T-helper 2 cell (primary cell): ENCODE measurements at places on chromosomes 5 and 9.

GRCh38 chr9:33245341-33245740 is 5.4 kb downstream of the SPINK4 start:
- no peak for DNase-seq

DNA sequence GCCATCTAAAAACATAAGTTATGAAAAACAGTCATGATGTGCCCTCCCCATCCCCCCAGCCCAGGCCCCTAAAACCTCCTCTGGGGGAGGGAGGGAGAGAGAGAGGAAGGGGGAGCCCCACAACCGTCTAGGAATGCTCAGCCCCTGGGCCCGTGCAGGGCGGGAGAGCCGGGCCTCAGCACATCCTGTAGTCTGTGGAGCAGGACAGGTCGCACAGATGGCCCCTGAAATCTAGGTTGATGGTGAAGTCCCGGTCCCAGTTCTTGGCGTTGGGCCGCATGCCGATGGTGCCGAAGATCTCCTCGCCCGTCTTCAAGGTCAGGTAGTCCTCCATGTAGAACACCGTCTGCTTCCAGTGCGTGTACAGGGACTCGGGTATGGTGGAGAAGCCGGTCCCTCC is 38.1 kb downstream of the RAB24 start:
- DNase-seq, result no peak

GRCh38 chr5:134189031-134189430 is 12.3 kb upstream of the SKP1 start:
- no peak for DNase-seq

DNA sequence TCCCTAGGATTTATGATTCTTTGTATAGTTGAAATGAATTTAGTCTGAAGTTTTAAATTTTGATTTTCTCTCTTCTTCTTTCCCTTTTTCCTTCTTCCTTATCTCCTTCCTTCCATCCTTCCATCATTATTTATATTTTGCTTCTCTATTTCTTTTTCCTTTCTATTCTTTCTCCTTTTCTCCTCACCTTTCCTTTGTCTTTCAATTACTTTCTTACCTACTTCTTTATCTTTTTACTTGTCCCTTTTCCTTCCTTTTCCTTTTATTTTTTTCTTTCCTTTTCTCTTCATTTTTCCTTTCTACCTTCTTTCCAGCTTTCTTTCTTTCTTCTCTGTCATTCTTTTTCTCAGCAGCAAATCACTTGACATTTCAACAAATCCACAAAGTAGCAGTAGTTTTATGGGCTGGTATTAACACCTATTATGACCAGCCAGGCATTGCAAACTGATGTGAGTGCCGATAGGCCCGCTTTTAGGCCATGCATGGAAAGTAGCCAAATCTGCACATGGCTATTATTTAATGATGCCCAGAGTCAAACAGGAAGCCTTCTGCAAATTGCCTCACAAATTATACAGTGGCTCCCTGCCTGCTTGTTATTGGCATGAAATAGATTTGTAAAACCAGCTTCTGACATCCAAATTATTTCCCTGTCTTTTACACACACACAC is 37.1 kb upstream of the NR3C1 start:
- no peak for DNase-seq

GRCh38 chr5:136457390-136458013 is 92.2 kb upstream of the TRPC7 start:
- DNase-seq, result no peak

- DNase-seq, result no peak
Measured at GRCh38 chr5:131378721-131379541, 115.1 kb downstream of the CDC42SE2 start.

- DNase-seq, result no peak
Measured at GRCh38 chr9:82764061-82764668, 298.8 kb downstream of the RASEF start.

GRCh38 chr9:85199866-85200495 is 530.5 kb downstream of the NTRK2 start:
- no peak for DNase-seq

GRCh38 chr5:93163010-93163663 is 417.9 kb downstream of the NR2F1-AS1 start:
- DNase-seq, result no peak

DNA sequence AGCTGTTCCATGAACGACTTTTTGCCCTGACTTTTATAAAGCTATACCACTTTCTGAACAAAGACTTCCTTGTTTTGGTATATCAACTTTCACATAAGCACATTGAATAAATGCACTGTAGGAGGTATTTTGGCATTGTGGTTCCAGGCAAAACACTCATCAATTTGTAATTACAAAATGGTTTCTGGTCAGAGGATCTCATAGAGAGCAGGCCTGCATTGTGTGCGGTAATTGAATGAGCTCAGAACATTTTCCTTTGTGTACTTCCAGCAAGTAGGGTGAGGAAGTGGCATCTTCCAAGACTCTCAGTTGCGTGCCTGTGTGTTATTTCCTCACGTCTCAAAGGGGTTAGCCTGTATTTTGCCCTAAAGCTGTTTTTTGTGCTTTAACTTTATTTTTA is 89.2 kb downstream of the PDE6A start:
- DNase-seq, result no peak

- DNase-seq, result no peak
Measured at GRCh38 chr5:26579712-26580111, 458.7 kb downstream of the CDH9 start.

DNA sequence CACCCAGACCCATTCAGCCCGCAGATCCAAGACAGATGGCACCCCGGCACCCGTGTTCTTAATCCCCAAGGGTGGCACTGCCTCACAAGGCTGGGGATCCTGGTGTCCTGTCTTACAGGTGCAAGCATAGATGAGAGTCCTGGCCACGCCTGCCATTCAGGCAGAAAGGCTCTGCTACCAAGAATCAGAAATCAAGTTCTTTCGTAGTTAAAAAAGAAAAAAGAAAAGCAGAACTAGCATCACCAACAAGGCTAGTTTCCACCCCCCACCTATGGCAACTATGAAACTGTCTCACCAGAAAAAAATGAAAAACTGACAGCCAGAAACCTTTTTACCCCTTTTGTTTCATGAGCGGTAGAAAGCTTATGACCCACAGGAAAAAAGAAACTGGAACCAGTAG is 170.4 kb downstream of the SYK start:
- no peak for DNase-seq

GRCh38 chr9:109335121-109335520 is 14.3 kb upstream of the EPB41L4B start:
- no peak for DNase-seq

DNA sequence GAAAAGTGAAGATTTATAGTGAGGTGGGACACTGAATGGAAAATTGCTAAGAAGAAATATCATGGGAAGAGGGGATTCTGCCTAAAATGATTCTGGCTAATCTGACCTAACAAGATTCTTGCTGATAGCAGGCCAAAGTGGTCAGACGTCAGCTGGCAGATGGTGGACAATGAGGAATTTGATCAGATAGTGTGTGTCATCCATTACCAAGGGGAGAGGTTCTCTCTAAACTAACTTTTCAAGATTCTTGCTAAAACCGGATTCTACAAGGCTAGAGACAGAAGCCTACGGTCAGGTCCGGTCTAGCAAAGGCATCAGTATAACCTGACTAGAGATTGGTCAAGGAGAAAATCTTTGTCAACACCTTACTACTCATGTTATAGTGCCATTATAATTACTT is 306.0 kb downstream of the ZNF608 start:
- no peak for DNase-seq

GRCh38 chr5:80579050-80579449 is 9.0 kb upstream of the ANKRD34B start:
- DNase-seq, result no peak

DNA sequence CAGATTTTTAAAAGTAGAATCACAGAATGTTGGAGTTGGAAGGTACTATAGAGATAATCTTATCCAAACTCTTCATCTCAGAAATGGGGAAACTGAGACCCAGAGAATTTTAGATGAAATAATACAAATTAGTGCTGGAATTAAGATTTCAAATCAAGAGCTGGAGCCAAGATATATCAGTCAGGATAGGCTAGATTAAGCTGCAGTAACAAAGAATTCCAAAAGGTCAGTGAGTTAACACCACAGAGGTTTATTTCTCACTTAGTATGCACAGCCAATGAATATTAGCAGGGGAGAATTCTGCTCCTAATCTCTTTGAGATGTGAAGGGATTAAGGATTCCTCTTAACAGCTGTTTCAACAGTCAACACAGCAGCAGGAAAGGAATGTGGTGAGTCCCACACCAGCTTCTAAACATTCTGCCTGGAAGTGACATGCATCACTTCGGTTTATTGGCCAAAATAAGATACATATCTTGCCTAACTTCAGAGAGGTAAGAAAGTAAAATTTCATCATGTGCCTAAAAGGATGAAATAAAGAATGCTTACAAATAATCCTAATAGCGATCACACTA is 136.8 kb downstream of the FRMD3 start:
- DNase-seq, result no peak

GRCh38 chr5:87048156-87048555 is 219.5 kb upstream of the RASA1 start:
- DNase-seq, result no peak

GRCh38 chr5:7886849-7887475 is 18.0 kb downstream of the MTRR start:
- no peak for DNase-seq

GRCh38 chr5:59097712-59098111 is 514.8 kb downstream of the RAB3C start:
- no peak for DNase-seq

DNA sequence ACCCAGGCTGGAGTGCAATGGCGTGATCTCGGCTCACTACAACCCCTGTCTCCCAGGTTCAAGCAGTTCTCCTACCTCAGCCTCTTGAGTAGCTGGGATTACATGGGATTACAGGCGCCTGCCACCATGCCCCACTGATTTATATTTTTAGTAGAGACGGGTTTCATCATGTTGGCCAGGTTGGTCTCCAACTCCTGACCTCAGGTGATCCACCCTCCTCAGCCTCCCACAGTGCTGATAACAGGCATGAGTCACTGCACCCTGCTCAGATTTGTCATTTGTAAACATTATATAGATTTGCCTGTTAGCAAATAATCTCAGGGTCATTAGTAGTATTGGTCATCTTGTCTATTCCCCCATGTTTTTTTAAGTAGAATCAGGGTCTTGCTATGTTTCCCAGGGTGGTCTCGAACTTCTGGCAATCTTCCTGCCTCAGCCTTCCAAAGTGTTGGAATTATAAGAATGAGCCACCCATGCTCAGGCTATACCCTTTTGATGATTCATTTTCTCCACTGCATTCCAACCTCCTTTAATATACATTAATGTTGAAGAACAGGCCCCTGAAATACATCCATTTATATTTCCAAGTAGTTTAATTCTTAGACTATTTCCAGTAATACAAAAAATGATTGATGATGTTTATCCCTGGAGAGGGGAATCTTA is 17.3 kb downstream of the CENPH start:
- DNase-seq, result no peak

- no peak for DNase-seq
Measured at GRCh38 chr9:124399323-124399967, 15.8 kb downstream of the PSMB7 start.
